ENCODE measurements at places on chromosomes 6 and 20.
A peak's percentile ranks its signal among the peaks of the same experiment; 100 is the strongest.

DNA sequence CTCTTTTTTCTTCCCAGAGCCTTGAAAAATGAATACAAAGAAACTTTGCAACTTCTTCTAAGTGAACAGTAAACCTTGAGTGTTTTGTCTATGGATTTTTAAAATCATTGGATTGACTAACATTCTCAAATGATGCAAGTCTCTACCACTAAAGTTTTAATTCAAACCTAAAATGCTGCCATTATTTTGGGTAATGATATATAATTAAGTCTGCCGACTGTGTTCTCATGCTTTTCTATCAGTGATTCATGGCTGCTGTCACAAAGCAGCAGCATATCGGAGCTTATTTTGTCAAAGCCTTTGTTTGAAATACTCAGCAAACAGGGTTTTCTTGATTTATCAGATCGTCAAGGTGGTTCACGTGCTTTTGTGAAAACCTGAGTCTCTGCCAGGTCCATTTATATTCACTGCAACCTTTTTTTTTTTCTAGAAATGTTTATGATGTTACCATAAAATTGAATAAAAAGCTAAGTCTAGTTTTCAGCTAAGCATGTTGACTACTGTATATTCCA lies 96.3 kb downstream of the GJA1 start:
- DNase-seq, result no peak

DNA sequence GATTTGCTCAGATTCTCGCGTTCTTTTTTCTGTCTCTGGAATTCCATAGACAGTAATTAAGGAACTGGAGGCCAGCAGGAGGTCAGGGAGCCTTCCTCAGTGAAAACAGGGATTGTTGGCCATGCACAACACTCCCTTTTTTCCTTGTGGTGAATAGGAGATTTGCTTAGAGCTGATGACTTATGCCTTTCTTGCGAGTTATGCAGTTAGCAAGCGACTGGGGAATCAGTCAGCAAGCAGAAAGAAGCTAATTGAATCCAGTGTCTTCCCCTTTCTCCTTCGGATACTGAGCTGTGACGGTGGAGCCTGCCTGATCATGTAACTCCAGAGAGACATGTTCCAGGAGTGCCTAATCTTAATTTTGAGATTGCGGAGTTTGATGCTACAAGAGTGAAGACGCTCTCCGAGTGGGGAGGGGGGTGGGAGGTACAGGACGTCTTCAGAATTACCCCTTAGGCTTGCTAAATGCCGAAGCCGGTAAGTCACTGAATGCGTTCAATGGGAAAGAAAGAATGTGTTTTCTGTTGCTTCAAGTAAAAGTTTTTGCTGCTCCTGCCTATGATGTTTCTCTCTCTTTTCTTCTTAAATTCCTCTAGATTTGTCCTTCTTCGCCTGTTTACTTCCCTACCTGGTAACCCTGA lies 165.9 kb downstream of the SASH1 start:
- no peak for DNase-seq

- DNase-seq, result no peak
Observed at GRCh38 chr20:10524034-10524476, 89.0 kb downstream of the SLX4IP start.

- no peak for DNase-seq
Observed at GRCh38 chr6:98539741-98540140, 294.6 kb upstream of the POU3F2 start.

- no peak for DNase-seq
Observed at GRCh38 chr6:156848533-156848932, 71.4 kb downstream of the ARID1B start.

DNA sequence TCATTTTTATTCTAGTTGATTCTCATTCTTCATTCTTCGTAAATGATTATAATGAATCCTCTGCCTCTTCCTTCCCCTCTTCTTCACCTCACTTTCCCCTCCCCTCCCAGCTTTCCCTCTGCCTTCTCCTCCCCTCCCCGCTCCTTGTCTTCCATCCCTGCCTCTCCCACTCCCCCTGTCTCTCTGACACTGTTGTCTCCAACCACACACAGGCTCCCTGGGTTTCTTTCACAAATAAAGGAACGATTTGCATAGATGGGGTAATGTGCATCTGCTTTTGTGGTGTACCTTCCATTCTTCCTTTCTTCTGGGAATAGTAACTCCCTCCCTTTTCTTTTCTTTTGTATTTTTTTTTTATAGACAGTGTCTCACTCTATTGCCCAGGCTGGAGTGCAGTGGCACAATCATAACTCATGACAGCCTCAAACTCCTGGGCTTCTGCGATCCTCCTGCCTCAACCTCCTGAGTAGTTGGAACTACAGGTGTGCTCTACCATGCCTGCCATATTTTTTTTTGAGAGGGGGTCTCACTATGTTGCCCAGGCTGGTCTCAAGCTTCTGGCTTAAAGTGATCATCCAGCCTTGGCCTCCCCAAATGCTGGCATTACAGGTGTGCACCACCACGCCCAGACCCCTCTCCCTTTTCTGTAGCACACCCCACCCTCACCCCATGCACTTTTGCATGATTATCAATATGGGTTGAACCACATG lies 318.6 kb downstream of the PRKN start:
- DNase-seq, result no peak

- no peak for DNase-seq
Observed at GRCh38 chr6:153214436-153214835, 83.4 kb upstream of the RGS17 start.

DNA sequence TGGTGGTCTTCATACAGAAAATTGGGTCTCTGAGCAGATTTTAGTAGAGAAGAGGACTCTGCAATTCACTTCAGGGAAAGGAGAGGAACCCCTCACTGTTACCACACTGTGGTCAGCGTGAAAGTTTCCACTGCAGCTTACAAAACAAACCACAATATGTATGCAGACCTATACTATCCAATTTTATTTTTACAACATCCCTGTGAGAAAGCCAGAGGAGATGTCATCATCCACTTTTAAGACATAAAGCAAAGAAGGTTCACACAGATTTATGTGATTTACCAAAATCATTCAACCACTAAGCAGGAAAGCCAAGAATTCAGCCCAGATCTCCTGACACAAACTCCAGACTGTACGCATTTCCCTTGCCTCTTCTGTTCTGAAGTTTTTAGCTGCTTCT lies 442.4 kb downstream of the FRK start:
- DNase-seq, result no peak

GRCh38 chr6:28884423-28885131 lies 39.2 kb downstream of the TRIM27 start:
- peak; percentile 82 for DNase-seq

DNA sequence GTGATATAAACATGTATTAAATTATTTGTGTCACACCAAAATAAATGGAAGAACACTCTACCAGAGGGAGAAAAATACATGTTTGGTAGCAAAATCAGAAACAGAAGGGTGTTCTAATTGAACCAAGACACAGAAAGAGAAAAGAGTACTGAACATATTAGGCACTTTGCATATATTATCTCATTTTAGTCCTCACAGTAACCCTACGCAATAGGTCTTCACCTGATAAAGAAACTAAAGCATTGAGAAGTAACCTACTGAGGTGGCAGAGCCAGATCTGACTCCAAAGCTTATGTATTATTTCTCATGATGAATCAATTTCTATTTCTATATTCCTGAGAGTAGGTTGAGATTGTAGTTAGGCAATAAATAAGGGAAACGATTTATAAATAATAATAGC lies 77.7 kb downstream of the FYN start:
- DNase-seq, result no peak

- no peak for DNase-seq
Observed at GRCh38 chr20:50895111-50895830, 36.0 kb downstream of the ADNP start.

GRCh38 chr20:54337144-54337543 lies 129.3 kb downstream of the PFDN4 start:
- no peak for DNase-seq

DNA sequence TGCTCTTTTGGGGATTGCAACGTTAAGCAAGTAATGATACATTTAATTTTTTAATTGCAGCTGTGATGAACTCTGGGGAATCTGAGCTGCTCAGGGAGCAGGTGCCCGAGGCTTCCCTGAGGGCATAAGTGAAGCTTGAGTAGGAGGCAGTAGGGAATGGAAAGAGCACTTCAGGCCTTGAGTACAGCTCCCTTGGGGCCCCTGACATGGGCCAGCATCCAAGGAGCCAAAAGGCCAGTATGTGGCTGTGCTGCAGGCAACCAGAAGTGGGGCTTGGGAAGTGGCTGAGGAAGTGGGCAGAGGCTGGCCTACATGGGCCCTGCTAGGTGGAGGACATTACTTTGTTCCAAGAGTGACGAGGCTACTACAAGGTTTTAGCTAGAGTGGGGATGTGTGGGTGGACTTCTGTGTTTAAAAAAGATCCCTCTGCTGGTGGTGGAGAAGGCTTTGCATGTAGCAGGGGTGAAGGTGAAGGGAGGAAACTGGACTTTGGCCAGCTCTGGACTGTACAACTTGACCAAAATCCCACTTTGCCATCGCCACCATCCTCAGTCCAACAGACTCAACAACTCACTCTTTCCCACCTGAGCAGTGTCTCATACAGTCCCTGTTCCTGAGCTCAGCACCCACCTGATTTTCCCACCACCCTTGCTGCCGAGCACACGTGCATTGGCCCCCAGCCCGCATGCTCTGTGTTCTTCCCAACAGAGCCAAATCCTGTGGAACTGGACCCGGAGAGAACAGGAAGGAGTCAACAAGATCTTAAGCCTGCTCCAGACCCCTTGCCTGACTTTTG lies 10.9 kb upstream of the ZNF831 start:
- no peak for DNase-seq

DNA sequence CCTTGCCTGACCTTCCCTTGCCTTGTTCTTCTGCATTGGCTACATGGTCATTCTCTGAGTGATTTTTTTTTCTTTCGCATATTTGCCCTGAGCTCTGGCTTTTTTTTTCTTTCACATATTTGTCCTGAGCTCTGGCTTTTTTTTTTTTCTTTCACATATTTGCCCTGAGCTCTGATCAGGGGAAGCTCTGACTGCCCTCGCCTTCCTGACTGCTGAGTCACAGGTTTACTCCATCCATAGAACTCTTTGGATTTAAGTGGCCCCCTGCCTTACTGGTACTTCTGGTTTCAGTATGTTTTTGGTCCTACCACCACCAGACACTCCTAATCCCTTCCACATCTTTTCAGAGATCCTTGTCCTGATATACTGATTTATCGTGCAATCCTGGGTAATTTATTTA lies 201.1 kb downstream of the OGFRL1 start:
- no peak for DNase-seq

- no peak for DNase-seq
Observed at GRCh38 chr6:39114388-39114703, 640 bp downstream of the SAYSD1 start.

DNA sequence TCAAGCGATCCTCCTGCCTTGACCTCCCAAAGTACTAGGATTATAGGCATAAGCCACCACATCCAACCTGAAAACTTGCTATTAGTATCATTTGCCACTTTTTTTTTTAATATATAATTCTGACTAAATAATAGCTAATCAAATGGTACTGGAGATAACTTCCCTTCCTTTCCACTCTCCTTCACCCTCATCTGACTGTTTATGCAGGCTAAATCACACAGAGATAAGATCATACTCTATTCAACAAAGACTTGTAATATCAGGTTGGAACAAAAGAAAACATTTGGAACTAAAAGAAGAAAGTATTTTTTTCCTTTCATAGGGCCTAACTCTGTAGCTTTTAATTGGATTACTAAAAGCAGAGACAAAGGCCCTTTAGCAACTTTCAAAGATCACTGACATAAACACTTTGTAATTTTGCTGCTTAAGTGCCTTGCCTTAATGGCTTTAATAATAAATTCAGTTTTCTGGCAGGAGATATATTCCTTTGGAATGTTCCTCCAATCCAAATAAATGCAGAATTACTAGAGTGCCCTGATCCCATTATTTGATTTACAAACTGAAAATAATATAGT lies 198.7 kb upstream of the ASCC3 start:
- DNase-seq, result no peak

GRCh38 chr6:16108921-16109658 lies 19.8 kb upstream of the MYLIP start:
- no peak for DNase-seq

Measured in activated effector memory CD4-positive, alpha-beta T cell treated with anti-CD3 and anti-CD28 coated beads, Interleukin-2, amount 50 U/mL, for 16 hours (primary cell).